ENCODE measurements at places on chromosomes 16 and 17. TPM values are rescaled to one million over a fixed set of nuclear protein-coding genes. Genes with fewer than 3 reads are reported as not detected.

Gene E2F4
- 79.4 TPM for total RNA-seq

Gene TMC7
- total RNA-seq = not detected

Gene NTN1
- 9.1 TPM for total RNA-seq

Gene CD7
- total RNA-seq = 2.5 TPM

Gene SMPD3
- 2.4 TPM for total RNA-seq

DNA sequence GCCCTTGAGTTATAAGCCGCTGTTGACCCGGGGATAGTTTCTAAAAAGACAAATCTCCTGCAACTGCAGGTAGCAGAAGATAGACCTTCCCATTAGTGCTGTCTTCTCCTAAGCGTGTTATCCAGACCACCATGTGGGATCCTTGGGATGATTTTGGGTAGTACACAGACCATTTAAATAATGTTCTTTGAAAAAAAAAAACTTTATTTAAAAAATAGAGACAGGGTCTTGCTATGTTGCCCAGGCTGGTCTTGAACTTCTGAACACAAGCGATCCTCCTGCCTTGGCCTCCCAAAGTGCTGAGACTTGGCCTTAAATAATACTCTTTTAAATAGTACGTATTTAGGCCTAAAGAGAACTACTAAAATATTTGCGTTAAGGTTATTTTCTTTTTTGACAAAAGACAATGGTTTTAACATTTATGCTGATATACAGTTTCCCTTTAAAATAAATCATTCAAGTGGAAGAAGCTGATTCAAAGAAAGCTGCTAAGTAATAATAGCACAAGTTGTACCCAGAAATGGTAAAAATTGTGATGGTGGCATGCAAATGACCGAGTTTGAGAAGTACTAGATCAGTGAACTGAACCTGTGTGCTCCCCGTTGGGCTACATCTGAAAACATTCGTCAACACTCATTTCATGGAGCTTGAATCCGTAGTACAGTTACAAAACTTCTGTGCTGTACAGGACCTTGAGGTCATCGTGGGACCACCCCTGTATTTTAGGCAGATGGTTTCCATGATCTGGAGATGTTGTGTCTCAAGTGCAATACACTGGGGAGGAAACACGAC lies 24.0 kb downstream of the SMARCE1 start:
- no peak for DNase-seq

DNA sequence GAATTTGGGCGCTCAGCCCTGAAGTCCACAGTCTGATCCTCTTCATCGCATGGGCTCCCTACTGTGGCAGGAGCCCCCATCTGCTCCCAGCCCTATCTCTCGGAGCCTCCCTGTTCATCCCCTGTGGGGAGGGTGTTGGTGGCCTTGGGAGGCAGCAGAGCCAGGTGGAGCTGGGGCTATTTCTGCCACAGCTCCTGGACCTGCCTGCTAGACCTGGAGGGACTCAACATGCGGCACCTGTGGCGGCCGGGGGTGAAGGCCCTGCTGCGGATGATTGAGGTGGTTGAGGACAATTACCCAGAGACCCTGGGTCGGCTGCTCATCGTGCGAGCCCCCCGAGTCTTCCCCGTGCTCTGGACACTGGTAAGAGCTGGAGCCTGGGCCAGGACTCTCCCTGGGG lies 30.5 kb downstream of the NAGPA start:
- no peak for DNase-seq

GRCh38 chr16:48810803-48811453 lies 200.9 kb upstream of the N4BP1 start:
- DNase-seq = no peak

GRCh38 chr16:77322757-77323156 lies 112.1 kb downstream of the ADAMTS18 start:
- no peak for DNase-seq

DNA sequence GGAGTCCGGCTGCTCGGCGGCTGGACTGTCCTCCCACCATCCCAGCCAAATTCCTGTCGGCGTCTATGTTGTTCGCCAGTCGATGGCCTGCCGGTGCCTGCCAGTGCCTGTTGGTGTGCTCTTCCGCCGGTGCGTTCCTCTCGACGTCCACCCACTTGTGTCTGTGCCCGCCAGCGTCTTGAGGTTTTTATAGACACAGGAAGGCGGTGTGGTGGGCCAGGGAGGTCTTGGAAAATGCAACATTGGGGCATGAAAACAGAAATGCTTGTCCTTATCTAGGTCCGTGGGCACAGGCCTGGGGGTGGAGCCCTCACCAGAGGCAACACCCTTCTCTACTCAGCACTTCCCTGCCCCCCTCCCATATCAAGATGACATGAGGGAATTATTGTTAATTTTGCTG lies 167.8 kb downstream of the IRF8 start:
- no peak for DNase-seq

All from thyroid gland (tissue), 4 donors.